ENCODE measurements at places on chromosomes 16 and 17. TPM values are rescaled to one million over a fixed set of nuclear protein-coding genes. Genes with fewer than 3 reads are reported as not detected.

The CD2BP2 gene
- 8.0 TPM for polyA plus RNA-seq

The TAC4 gene
- not detected for polyA plus RNA-seq

The NHLRC4 gene
- not detected for polyA plus RNA-seq

The TBC1D3E gene
- not detected for polyA plus RNA-seq

The HYDIN gene
- 0.80 TPM for polyA plus RNA-seq

Measured in Purkinje cell (primary cell).